ENCODE measurements at places on chromosomes 2 and 18.

GRCh38 chr18:36568487-36568886 is 260.3 kb downstream of the TPGS2 start:
- DNase-seq = no peak

- DNase-seq = no peak
Observed at GRCh38 chr2:232418056-232418455, 11.4 kb downstream of the ALPG start.

GRCh38 chr2:114089636-114090319 is 199.9 kb downstream of the ACTR3 start:
- no peak for DNase-seq

- no peak for DNase-seq
Observed at GRCh38 chr2:216464104-216464720, 34.4 kb upstream of the RPL37A start.

DNA sequence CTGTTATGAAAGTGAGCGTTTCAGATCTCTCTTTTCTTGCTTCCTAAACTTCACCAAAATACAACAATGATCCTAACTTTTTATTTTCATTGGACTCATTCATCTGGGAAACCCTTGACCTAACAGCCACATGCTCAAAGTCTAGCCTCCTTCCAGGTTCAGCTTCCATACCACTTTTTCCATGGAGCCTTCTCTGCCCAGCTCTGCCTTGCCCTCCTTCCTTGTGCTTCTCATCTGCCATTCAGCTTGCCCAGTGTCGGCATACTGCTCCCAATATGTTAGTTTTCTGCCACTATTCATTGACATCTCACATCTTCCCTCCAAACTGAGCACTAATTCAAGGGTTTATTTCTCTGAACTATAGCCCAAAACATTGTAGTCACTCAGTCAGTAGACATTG is 214.7 kb downstream of the RAD51AP2 start:
- no peak for DNase-seq

GRCh38 chr2:143261986-143262385 is 132.8 kb downstream of the ARHGAP15 start:
- DNase-seq = peak; percentile 71

- DNase-seq = no peak
Observed at GRCh38 chr2:134133622-134134312, 120.1 kb upstream of the MGAT5 start.

DNA sequence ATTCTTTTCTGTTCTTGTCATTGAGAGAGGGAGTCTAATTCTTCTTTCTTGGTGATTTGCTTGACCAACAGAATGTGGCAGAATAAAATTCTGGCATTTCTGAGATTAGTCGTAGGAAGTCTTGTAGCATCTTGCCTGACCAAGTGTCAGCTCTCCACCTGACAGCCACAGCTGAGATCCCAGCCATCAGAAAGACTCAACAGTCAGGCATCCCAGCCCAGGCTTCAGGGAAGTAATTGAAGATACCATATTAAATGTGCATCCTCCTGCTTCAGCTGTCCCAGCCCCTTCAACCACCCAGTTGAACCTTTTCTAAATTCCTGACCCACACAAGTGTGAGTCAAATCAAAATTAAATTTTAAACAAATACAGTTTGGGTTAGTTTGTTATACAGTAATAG is 208.3 kb downstream of the PIK3C3 start:
- no peak for DNase-seq

DNA sequence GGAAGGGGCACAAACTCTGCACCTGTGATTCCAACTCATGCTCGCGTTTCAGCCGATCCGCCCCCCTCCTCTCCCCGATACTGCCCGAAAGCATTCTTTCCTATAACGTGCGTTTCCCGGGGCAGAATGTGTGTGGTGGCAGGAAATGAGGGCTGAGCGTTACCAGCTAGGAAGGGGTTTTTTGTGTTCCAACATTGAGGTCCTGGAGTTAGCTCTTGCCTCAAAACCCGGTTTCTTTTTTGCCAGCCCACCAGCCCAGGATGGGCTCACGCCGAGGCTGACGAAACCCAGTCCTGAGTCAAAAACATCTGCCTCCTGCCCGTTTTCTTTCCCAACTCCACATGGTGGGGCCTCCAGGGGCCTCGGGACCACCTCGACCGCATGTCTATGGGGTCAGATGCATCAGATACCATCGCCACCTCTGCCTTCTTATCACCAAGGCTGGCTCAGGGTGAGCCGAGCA is 113.7 kb upstream of the COPS8 start:
- no peak for DNase-seq

- no peak for DNase-seq
Observed at GRCh38 chr18:11118051-11118766, 31.2 kb downstream of the PIEZO2 start.

DNA sequence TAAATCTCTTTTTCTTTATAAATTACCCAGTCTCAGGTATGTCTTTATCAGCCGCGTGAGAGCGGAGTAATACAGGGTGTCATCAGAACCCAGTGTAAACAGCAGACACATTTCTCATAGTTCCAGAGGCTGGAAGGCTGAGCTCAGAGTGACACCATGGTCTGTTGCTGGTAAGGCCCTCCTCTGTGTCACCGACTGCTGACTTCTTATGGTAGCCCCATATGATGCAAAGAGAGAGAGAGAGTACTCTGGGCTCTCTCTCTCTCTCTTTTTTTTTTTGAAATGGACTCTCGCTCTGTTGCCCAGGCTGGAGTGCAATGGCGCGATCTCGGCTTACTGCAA is 60.0 kb downstream of the SNORC start:
- no peak for DNase-seq

GRCh38 chr2:174009488-174010223 is 44.5 kb upstream of the SP3 start:
- no peak for DNase-seq

GRCh38 chr2:48424866-48425265 is 105.1 kb upstream of the STON1 start:
- no peak for DNase-seq

DNA sequence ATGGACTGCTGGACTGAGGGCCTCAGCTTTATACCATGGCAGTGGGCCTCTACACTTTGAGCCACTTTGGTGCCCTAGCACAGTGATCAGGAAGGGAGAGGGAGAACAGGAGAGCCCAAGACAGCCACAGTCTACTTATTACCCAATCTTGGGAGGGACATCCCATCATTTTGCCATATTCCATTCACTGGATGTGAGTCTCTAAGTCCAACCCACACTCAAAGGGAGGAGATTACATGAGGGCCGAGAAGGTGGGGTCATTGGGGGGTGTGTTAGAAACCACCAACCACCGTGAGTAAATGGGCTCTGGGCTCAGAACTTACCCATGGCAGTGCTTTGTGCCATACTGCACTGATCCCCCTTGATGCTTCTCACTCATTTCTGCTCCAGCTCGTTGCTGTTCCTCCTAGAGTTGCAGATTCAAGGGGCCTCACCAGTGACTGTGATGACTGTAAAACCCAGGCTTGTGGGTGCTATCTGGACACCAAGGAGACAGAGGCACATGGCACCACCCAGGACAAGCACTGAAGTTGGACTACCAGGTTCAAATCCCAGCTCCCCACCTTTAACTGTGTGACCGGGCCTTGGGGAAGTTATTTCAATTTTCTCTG is 97.6 kb upstream of the RAB6C start:
- DNase-seq = no peak

DNA sequence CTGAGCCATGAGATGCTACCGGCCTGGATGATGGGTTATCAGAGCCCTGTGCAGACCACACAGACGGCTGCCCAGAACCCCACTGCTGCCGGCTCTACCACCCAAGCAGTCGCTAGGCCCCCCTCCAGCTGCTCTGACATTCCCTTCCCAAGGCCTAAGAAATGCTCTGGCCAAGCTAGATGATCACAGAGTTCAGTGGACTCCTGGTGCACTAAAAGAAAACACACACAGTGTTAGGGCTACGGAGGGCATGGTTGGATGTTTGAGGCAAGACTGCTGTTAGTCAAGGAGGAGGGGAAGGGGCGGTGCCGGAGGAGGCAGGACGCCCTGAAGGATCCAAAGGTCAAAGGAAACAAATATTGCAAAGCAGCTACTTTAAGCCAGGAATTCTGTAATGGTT is 174.5 kb downstream of the MYCN start:
- DNase-seq = no peak

DNA sequence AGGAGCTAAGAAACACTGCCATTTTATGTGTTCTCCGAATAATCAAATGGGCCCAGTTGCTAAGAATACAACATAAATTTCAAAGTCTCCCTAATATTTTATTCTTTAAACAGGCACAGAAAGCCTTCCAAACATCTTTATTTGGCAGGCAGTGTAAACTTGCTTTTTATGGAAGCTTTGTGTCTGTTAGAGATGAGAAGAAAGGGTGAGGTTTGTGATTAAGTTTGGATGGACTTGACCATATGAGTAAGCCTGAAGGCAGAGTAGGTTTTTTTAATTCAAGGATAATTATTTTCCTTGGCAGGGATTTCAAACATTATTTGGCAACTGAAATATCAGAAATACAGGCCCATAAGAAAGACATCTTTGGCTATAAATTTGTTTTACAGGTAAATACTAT is 62.9 kb downstream of the COX7A2L start:
- DNase-seq = no peak

Measured in activated naive CD4-positive, alpha-beta T cell treated with anti-CD3 and anti-CD28 coated beads, Interleukin-2, amount 10 ng/mL, durations not matched to agents 7 days and 5 days (primary cell).